CD4-positive, alpha-beta T cell treated with Interleukin-15 for 1 hour (primary cell): ENCODE measurements at places on chromosomes 4 and X.

- DNase-seq = peak; percentile 46
These were observed 1.9 kb downstream of the UBL4A start for GRCh38 chrX:154484255-154485149.

- DNase-seq = peak; percentile 44
These were observed 104.4 kb upstream of the ARHGAP24 start for GRCh38 chr4:85370400-85371032.

GRCh38 chrX:56784666-56785065, 55.6 kb downstream of the NBDY start:
- no peak for DNase-seq

- DNase-seq = no peak
These were observed at the start of gene CXCL1 for GRCh38 chr4:73869130-73870055. Gene CXCL1, plus strand, starts transcription at chr4:73869393. Its CDS starts 78 bp downstream, at chr4:73869471.

DNA sequence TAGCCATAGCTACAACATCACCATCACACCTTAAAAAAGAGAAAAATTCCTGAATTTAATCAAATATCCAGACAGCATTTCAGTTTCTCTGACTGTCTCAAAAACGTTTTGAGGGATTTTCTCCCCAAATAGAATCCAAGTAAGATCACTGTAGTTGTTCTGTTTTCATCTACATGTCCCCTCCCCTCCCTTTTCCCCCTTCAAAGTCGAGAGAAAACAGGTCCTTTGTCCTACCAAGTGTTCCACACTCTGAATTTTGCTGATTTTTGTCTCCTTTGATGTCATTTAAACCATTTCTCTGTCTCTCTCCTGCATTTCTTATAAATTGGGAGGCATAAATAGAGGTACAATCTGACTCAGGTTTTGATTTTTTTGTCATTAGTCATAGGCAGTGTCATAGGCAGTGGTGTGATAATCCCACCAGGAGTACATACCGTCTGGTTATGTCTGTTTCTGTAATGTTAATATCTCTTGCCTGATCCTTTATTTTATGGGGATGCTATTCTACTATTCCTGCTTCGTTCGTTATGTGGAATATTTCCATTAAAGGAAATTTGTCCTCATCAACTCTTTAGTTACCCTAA, 348.6 kb downstream of the PTTG2 start:
- no peak for DNase-seq

DNA sequence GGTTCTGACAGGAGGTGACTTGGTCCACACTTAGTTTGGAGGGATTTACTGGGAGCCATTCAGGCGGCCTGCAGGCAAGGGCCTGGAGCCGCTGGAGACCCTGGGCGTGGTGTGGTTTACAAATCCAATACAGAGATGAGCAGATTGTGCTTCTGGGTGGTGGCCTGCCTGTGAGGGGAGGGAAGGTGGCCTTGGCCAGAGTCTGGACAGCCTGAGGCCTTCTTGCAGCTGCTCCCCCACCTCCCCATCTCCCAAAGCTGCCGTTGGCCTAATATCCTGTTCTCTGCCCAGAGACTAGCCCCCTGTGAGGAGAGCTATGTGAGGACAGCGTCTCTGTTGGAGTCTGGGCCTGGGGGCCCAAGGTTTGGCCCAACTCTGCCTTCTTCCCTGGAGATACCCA, 163.9 kb upstream of the MAMLD1 start:
- DNase-seq = no peak

DNA sequence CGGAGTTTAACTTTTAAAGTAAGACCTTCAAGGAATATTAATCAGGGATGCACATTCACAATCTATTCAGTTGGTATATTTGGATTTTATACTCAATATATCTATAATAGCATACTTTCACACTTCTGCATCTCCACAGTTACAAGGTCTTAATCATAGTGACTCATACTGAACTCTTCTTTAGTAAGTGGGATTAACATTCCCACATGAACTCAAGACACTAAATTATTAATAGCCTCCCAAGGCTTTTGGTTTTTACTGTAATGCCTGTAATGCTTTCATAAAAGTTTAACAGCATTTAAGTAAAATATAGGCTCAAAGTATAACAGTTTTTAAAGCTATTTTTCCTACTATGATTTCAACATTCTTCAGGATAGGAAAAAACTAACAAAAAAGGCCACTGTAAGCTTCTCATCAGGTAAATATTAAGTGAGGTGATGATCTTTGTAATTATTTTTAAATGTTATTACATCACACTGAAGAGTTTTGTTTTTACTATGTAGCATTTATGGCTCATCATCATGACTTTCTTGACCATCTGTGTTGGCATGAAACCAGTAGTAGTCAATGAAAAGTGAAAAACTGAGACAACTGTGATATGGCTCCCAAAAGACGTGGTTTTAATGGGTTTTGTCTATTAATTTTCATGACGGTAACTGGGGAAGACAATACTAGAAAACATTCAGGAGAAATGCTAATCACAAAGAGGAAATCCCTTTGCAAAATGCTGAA, 91.5 kb upstream of the GALNT7 start:
- no peak for DNase-seq

- DNase-seq = no peak
These were observed 109.7 kb downstream of the AFAP1 start for GRCh38 chr4:7829652-7830580.

DNA sequence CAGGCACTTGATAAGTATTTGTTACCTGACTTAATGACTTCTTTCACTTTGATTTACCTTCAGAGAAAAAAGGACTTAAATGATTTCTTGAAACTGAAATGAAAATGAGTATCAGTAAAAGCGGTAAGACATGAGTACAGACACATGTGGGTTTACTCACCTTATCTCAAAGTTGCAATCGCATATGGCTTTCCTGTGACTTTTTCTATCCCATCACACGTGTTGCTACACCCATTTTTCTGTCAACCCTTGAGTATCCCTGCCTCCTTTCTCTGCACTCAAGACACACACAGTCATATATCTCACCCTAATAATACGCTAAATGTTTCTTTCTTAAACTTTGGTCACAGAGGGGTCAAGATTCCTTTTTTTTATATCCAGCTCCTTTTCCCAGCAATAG, 11.0 kb upstream of the ARHGEF38 start:
- DNase-seq = no peak

DNA sequence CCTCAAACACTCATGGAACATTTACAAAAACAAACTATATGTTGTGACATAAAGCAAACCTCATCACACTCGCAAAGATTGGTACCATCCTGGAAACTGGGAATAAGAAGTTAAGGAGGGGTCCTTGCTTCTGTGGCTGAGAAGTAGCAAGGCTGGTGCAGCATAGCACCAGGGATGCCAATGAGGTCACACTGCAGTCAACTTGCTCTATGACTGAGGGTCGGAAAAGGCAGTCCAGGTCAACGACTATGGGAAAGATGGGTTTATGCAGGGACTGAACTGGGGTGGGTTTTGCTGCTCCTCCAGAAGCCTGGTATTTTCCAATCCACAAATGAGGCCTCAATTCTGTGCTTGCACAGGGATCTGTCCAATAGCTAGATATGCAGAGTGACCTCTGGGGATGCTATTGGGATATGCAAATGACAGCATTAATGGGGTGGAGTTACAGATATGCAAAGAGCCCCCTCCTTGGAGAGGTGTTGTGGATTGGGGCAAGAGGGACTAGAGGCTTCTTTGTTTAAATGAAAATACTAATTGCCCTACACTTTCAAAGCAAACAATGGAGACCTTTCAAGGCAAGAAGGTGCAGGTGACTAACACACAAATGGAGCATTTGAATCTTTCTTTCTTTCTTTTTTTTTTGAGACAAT, 7.2 kb upstream of the IL13RA1 start:
- DNase-seq = no peak

DNA sequence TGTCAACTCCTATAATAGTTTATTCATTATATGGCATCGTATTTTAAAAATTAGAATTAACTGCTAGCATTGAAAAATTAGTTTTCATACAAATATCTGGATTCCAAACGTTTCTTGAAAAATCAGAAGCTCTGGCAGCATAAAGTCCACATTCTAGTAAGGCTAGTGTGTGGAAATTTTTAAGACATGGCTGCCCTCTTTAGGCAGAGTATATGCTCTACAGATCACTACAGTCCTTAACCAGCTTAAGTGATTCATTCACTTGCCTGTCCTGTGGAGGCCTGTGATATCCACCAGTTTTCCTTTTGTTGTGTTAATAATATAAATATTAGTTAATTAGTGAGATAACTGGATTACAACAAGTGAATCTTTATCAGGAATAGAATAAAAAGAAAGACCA, 287.2 kb downstream of the OPHN1 start:
- DNase-seq = no peak

- DNase-seq = no peak
These were observed 16.7 kb upstream of the MCF2 start for GRCh38 chrX:139724626-139725025.

DNA sequence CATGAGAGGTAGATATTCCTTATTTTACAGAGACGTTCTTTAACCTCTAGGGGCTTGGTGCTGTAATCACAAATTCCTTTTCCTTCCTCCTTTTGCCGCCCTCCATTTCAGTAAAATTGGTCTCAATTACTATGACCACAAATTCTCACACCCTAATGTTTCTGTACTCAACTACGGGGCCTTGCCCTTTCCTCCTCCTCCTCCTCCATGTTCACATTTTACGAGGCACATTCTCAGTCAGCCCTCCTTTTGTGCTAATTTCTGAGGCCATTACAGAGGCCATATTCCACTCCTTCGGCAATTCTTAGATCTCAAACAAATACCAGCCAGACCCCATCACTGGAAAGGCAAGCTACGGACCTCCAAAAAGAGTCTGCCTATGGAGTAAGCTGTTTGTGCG, 92.1 kb downstream of the SH3KBP1 start:
- DNase-seq = no peak

DNA sequence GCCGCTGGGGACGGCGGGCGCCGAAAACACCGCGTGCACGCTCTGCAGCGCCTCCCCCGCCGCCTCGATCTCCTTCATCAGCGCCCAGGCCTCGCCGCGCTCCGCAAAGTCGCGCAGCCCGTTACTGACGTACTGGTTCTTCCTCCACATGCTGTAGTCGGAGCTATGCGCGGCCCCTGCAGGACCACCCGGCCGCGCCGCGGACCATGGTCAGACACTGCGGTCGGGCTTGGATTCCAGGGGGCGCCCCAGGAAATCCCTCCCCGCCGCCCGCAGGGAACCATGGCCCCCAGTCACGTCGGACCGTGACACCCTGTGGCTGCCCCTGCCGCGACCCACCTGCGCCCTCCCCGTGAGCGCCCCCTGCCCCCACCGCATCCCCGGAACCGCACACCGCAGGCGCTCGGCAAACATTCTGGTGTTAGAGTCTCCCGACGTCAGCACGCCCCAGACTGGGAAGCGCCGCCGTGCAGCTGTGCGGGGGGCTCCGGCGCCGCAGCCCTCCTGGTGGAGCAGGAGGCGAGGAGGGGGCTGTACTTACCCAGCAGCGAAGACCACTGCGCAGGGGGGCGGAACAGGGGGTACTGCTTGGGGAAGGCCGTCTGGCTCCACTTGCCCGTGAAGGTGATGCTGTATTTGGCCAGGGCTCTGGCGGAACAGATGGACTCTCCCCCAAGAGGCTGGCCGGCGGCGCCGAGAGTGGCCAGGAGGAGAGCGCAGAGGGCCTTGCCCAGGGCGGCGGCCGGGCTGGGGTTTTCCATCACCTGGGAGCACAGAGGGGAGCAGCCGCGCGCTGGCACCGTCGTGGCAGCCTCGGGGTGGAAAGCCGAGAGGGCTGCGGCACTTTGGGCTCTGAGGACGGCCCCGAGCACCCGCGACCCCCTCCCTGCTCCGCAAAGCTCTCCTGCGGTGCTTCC, 814 bp downstream of the SPON2 start:
- DNase-seq = peak; percentile 62

GRCh38 chr4:105191621-105192210, 45.0 kb downstream of the TET2 start:
- no peak for DNase-seq

GRCh38 chr4:145847764-145848163, 90.9 kb downstream of the ZNF827 start:
- DNase-seq = no peak

DNA sequence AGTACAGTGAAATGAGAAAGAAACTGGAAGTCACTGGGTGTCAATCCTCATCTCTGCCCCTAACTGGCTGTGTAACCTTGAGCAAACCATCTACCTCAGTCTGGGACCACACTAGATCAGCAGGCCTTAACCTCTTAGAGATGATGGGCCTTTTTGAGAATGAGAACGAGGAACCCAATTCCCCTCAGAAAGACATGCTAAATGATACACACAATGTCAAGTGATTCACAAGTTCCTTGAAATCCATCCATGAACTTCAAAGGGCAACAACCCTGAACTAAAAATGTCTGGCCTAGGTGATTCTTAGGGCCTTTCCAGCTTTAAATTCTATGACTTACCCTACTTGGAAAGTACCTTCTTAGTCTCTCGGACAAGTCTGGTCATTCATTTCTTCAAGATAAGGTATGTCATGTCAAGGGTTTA, 47.4 kb downstream of the ACSL4 start:
- DNase-seq = no peak

DNA sequence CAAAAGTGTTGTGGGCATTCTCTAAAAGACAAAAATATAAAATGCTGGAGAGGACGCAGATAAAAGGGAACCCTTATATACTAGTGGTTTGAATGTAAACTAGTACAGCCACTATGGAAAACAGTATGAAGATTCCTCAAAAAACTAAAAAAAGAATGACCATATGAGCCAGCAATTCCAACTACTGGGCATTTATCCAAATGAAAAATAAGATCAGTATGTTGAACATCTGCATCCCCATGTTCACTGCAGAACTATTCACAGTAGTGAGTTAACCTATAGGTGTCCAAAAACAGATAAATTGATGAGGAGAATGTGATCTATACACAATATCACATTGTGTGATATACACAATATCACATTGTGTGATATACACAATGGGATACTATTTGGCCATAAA, 1615.3 kb downstream of the PCDH18 start:
- no peak for DNase-seq

GRCh38 chr4:151564321-151564720, 155.3 kb downstream of the FHIP1A start:
- no peak for DNase-seq

DNA sequence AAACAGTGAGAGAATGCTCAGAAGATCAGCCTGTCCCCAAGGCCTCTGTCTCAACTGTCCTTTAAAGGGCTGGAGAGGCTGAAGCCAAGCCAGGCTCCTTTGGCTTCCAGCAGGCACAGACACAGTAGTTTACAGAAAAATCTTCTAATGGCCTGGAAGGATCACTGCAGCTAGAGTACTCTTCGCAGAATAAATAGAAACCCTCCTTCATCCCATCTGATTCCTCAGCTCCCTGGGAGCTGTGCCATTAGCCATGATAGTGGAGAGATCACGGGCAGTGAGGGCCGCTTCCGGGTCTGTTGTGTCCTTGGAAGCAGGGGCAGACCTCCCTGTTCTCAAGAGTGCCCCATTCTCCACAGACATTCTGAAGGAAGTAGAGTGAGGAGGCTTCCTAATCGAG, 63.1 kb downstream of the CCNI start:
- no peak for DNase-seq

GRCh38 chr4:121148000-121148399, 16.1 kb downstream of the TNIP3 start:
- no peak for DNase-seq

- DNase-seq = no peak
These were observed 39.5 kb downstream of the ZFYVE28 start for GRCh38 chr4:2378898-2379297.

GRCh38 chrX:134990801-134991481, at the start of gene SMIM10:
Gene SMIM10, plus strand, starts transcription at chrX:134990991. Its CDS starts 105 bp downstream, at chrX:134991096.
- peak; percentile 46 for DNase-seq
